ENCODE measurements at places on chromosomes 7 and 10.
A peak's percentile ranks its signal among the peaks of the same experiment; 100 is the strongest.

DNA sequence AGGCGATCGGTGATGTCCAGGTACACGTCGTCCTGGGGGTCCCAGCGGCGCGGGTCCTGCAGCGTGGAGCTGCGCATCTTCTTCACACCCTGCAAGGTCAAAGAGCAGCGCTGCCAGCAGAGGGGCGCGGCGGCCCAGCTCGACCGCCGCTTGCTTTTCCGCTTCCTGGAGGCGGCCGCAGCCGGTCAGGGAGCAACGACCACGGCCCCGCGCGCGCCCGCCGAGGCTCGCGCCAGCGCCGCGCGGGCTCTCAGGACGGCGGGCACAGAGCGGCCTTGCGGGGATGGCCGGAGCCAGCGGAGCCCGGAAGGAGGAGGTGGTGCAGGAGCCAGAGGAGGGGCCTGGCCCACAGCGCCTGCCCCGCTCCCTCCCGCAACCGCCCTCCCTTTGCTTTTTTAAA, 76.4 kb upstream of the CDC14C start:
- no peak for DNase-seq

DNA sequence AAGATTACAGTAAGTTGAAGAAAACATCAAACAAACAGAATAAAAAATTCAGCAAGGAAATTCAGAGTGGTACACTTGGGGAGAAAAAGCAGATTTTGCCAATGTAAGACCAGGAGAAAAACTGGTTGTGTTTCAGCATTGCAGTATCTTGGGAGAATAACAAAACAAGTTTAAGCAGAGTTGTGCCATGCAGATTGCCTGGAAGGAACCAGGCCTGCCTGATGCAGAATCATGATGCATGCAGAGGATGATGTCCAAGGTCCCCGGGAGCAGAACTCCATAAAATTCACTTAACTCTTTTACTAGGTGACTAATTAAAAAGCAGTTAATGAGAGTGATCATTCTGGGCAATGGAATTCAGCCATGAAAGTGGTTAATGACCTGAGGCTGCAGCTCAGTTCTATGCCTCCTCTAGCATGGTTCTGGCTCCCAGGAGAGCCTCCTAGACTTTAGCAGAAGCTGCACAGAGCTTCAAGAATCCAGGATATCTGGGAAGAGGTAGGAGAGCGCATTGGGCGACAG, 379.7 kb upstream of the C7orf33 start:
- DNase-seq, result no peak

DNA sequence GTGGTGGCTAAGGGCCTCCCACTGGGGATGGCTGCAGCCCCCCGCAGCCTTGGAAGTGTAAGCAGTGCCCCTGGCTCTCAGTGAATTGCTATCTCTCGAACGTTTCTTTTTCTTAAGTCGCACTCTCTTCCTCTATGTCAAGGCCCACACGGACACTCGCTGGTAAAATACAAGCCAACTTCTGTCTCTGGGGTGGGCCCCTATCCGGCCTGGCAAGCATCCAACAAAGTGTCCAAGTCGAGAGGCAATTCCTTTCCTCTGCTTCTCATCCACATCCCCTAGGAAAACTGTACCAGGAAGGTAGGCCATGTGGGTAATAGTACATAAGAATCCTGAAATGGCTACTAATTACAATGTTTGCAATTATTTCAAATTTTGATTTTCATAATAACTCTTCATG, 194.9 kb upstream of the MGMT start:
- no peak for DNase-seq

GRCh38 chr7:90605055-90605454, 8.9 kb downstream of the CDK14 start:
- peak; percentile 53 for DNase-seq

DNA sequence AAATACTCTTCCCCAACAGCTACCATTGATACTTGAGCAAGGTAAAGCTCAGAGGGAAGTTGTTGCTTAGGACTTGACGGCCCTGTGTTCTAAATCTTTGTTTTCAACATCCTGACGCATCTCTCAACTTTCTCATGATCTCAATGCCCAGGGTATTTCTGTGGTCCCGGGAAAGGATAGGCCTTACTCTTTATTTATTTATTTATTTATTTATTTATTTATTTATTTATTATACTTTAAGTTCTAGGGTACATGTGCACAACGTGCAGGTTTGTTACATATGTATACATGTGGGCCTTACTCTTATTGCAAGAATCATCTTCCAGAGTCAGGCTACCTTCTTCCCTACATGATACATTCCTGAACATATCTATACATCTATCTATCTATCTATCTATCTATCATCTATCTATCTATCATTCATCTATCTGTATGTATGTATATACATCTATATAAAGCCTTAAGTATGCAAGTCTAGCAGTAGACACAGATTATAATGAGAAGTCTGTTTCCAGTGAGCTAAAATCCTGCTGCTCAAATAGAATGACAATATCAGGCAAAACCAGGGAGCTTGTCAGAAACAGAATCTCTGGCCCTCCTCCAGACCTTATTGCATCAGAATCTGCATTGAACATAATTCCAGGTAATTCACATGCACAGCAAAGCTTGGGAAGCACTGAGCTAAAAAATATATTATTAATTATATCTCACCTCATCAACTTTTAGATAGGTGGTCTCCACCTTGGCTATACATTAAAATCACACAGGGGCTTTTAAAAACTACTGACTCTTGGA, 12.2 kb upstream of the CPA5 start:
- no peak for DNase-seq

- DNase-seq, result no peak
Measured at GRCh38 chr10:28837613-28838390, 160.5 kb downstream of the BAMBI start.

GRCh38 chr10:121313119-121313875, 284.9 kb downstream of the FGFR2 start:
- no peak for DNase-seq

DNA sequence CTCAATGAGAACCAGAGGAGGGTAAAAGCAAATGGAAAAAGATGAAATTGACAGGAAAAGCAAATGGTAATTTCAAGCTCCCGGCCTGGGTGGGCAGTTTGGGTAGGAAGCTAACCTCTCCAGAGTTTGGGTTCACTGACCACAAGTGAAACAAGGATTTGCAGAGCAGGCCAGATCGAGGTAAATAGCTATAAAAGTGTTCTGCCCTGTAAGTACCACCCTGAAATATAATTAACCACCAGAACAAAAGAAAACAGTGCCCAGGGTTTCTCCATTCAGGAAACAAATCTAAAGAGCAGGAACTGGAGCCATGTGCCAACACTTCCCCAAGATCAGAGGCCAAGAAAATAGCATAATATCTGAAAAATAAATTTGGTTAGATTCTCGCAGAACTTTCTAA, 276.7 kb upstream of the MEOX2 start:
- DNase-seq, result no peak

- peak; percentile 80 for DNase-seq
Measured at GRCh38 chr10:15167411-15168290, 842 bp downstream of the NMT2 start.

GRCh38 chr10:102261196-102261595, 15.9 kb downstream of the GBF1 start:
- DNase-seq, result no peak

DNA sequence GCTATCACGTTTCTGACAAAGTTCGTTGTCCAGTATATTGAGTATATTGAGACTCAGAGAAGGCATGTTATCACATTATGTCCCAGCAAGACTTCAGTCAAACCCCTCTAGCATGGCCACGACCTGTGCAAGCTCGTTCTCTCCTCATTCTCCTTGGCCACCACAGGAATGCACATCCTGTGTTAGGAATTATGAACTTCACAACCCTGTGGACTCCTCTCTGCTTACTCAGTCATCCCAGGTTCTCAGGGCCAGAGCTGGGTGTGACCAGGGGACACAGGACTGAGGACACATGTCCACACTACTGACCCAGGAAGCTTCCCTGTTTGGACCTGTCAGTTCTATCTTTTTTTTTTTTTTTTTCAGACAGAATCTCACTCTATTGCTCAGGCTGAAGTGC, 4.4 kb downstream of the SH2D4B start:
- no peak for DNase-seq
